ENCODE measurements at places on chromosomes 12 and 14.

DNA sequence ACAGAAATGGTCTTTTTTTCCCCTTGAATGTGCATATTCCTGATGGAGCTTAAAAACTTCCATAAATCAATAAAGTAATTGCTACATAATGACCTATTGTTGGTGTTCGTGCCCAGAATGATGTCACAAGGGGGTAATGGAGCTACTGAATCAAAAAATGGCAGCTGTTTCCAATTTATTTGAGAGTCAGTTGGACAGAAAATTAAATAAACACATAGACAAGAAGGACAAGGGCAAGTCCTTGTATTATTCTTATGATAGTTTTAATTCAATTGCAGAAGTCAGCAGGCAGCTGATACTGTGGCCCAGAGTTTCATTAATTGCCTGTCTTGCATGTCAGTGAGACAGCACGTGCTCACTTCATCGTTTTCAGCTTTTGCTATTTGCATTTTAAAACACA is 473.5 kb downstream of the ETNK1 start:
- peak; percentile 80 for DNase-seq

DNA sequence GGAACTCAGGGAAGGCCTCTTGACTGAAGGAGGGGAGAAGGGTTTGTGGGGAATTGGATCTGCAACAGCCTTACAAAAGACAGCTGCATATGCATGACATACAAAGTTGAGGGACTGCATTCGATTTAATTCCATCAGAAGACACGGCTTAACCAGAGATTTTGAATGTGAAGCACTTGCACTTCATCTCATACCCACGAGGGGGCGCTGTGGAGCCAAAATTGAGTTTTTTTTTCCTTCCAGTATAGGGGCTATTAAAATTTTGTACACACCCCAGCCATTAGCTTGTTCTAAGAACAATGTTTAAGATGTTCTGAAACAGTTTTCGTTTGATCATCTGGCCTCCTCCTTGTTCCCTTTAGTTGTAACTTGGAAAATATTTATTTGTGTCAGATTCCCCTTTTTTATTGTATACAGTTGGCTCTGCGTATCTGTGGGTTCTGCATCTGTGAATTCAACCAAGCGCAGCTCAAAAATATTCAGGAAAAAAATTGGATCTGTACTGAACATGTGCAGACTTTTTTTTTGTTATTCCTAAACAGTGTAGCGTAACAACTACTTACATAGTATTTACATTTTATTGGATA is 1.6 kb downstream of the SUDS3 start:
- DNase-seq: peak; percentile 55

- DNase-seq: no peak
These were observed 15.7 kb upstream of the TMEM119 start for GRCh38 chr12:108613548-108613947.

- DNase-seq: peak; percentile 82
These were observed 231.9 kb downstream of the C12orf75 start for GRCh38 chr12:105562199-105562971.

- DNase-seq: no peak
These were observed 31.7 kb upstream of the TDRD9 start for GRCh38 chr14:103896578-103896977.

- DNase-seq: no peak
These were observed 151.6 kb downstream of the DPF3 start for GRCh38 chr14:72742118-72742837.

GRCh38 chr12:30732954-30733637 is 21.7 kb downstream of the CAPRIN2 start:
- DNase-seq: no peak

DNA sequence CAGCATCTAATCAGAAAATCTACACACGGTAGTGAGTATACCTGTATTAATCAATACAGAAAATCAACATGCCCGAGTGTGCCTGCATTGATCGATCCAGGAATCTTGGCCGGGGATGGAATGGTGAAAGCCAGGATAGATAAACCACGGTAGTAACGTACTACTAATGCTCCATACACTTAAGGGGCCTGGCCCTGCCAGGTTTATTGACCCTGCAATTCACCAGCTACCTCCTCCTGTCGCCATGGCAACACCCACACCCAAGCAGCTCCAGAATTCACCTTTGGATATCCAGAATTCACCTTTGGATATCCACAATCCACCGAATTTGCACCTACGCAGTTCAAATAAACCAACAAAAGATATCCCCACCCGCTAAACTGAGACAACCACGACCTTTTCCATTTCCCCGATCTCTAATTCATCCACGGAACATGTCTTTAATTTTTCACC is 14.8 kb upstream of the CALM1 start:
- DNase-seq: peak; percentile 95

DNA sequence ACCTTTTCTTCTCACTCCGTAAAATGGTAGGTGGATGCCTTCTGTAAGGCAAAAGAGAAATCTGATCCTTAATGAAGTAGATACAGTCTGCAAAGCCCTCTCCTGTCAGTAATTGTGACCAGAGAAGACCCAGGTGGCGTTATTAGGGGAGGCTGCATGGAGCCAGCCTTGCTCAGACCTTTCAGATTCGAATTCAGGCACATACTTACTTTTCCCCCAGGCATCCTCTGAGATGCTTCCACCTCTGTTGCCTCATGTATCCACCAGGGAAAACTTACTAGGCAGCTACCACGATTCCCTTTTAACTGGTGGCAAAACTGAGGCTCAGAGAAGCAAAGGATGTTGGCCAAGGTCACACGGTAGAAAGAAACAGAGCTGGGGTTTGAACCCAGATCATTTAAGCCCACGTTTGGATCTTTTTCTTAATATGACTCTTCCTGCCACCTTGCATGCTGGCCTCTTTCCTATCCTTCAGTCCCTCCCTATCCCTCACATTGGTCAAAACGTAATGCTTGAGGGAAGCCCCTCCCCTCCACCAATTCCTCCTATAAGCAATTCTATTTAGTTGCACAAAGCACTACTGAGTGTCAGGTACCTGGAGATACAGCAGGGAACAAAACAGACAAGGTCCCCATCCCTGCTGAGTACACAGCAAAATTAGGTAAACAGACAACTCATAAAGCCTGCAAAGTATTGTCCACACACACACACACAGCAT is 179.4 kb downstream of the KSR2 start:
- no peak for DNase-seq

DNA sequence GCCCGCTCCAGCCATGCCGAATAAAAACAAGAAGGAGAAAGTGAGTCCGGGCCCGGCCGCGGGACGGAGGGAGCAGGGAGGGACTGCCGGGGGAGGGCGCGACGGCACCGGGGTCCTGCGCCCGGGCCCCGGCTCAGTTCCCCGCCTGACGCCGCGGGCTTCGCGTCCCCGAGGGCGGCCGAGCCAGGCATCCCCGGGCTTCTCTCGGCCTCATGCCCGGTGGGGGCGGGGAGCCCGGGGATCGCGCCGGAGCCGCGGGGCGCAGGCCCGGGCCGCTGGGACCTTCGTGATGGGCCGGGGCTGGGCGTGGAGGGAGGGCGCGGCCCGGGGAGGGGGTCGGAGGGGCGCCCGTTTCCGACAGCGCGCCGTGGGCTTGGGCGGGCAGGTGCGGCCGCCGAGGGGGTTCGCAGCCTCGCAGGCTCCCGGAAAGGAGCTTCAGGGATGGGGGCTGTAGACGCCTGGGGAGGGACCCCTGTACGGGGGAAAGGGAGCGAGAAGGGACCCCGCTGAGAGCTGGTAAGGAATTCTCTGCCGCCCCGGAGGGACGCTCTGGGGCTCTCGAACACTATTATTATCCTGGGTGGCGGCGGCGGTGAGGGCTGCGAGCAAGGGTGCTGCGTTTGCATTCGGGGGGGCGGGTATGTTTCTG is 496 bp downstream of the PPP2R5C start:
- no peak for DNase-seq

GRCh38 chr12:46217541-46218321 is 51.1 kb downstream of the SLC38A1 start:
- no peak for DNase-seq

DNA sequence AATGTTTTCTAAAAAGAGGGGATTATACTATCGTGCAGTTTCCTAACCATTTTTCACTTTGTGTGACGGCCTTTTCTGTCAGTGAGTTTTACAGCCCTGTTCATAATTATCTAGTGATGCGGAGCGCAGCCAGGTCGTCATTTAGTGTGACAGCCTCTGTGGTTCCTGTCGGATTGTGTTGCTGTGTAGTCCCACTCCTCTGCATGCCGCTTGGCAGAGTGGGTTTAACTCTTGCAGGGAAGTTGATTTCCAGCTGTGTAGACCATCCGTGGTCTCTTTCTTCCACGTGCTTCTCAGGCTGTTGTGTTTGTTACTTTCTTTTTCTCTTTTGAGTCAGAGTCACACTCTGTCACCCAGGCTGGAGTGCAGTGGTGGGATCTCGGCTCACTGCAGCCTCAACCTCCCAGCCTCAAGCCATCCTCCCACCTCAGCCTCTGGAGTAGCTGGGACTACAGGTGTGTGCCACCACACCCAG is 8.6 kb downstream of the RAN start:
- no peak for DNase-seq

GRCh38 chr12:121095544-121096198 is 37.0 kb upstream of the P2RX7 start:
- DNase-seq: peak; percentile 50

GRCh38 chr12:123289911-123290310 is 18.3 kb upstream of the CDK2AP1 start:
- no peak for DNase-seq

DNA sequence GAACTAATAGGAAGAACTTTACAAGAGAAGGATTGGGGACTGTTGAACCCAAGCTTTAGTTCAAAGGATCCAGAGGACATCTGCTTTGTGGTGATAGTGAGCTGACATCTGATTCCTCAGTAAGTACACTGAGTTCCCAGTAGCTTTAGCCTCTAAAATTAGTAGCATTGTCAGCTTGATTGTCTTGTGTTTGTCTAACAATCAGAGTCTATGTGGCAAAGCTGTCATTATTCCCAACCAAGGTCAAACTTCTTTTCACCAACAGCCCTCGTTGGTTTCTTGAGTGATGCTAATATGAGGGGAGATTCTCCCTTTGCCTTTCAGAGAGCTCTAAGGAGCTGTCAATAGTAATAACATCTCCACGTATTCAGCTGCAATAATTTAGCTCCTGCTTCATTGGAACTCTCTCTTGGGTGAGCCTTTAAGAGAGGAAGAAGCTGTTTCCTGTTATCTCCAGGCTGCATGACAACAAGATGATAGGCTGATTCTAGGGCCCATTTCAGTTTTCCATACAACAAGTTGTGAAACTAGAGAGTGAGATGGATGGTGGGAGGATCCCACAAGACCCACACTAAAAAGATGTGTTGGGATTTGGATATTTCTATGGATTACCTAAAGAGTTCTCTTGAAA is 46.7 kb downstream of the TGFB3 start:
- peak; percentile 64 for DNase-seq

Data from NCI-H748 treated with DMSO at 0.1 percent for 48 hours (cell line).